ENCODE measurements at places on chromosomes 7 and 10.

GRCh38 chr10:132590094-132590751 is 52.6 kb downstream of the INPP5A start:
- no peak for DNase-seq

- DNase-seq: no peak
Observed at GRCh38 chr7:151607464-151607867, 87.8 kb upstream of the RHEB start.

- no peak for DNase-seq
Observed at GRCh38 chr10:17062493-17062892, 67.1 kb downstream of the CUBN start.

GRCh38 chr7:138520742-138521141 is 60.7 kb downstream of the TRIM24 start:
- DNase-seq: no peak

DNA sequence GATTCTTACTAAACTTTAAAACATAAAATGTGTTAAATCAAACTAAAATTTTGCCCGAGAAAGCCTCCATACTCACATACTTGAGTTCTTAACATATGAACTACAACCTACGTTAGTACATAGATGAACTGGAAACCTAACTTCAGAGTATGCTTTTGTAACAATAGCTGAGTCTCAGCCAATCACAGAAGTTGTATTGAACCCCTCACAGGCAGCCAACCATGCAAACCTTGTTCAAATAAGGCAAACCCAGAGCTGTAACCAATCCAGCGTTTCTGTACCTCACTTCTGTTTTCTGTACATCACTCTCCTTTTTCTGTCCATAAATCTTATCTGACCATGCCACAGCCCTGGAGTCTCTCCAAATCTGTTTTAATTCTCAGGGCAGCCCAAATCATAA is 157.3 kb upstream of the COL1A2 start:
- DNase-seq: no peak

DNA sequence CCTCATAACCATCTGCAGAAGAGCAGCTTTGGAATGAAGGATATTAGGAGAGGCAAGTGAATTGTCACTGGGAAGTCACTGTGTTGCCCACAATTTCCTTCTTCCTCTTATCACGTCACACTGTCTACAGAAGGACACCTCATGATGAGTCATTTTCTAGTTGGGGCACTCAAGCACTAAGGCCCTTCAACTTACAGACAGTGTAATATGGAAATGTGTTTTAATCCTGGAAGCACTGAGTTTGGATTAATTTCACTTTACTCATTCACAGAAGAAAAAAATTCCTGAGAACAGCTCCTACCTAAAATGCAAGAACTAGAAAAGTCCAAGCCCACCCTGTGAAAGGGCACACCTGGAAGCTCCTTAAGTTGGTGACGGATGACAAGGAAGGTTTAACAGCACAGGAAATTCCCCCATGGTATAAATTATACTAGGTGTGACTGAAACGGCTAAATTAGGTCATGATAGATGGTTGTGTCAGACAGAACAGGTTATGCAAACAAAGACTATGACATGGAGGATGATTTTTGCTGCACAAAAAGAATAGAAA is 56.6 kb downstream of the PARD3 start:
- no peak for DNase-seq

- DNase-seq: no peak
Observed at GRCh38 chr10:69385454-69386350, 31.0 kb downstream of the TACR2 start.

- DNase-seq: no peak
Observed at GRCh38 chr10:27911011-27911410, 87.9 kb downstream of the ODAD2 start.

DNA sequence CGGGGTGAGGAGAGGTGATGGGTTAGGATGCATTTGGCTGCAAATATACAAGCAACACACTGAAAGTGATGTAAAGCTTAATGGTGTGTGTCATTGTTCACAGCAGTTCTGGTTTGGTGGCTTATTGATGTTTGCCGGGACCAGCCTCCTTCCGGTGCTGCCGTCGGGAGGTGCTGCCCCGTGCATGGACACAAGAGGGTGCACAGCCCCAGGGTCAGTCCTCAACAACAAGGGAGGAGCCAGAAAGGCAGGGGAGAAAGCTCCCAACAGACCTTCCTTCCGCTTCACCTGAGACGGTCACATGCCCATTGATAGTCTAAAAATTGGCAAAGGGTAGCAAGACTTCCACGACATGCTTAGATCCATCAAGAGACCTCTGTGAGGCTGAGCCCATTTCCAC is 9.5 kb downstream of the RNF32 start:
- no peak for DNase-seq

DNA sequence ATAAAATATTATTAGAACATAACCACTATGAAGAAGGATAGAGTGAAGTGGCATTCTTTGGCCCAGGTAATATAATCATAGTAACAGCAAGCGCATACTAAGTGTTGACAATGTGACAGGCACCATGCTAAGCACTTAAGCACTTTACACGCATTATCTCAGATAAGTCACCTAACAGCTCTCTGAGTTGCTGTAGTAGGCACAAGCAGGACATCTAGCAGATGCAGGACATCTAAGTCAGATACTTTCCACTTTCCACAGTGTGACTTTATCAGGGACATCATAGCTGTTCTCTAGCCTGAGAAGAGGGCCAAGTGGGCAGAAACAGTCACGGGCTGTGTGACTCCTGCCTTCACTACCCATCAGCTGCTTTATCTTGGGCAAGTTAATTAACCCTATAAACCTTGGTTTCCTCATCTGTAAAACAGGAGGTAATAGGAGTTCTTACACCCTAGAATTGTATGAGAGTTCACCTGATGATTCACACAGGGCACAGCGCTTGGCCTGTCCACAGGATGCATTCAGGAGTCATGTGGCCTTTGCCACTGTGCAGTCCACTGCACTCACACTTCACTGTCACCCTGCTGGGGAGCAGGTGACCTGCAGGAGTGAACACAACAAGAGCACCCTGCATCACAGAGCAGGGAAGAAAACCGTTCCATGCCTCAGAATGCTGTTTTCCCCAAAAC is 12.5 kb downstream of the LIPA start:
- no peak for DNase-seq

DNA sequence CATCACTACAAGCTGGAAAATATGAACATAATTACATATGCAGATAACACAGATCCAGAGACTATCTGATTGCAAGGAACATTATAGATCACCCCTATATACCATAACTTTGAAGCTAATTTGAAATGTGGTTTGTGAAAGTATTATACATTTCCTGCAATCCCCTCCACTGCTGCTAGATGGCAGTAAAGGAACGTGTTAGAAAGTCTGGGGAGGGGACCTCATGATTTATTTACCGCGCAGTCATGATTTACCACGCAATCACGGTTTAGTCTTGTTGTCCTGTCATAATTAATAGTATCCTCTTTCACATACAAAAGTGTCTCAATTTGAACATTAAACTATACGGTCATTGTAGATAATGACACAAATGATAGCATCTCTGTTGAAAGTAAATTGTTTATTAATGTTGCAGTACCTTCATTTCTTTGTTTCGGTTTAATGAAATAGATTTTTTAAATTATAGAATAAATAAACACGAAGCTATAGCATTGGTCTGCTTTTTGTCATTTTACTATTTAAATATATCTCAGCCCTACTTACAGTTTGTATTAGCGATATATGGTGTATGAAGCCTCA is 145.3 kb upstream of the PRSS1 start:
- DNase-seq: no peak

DNA sequence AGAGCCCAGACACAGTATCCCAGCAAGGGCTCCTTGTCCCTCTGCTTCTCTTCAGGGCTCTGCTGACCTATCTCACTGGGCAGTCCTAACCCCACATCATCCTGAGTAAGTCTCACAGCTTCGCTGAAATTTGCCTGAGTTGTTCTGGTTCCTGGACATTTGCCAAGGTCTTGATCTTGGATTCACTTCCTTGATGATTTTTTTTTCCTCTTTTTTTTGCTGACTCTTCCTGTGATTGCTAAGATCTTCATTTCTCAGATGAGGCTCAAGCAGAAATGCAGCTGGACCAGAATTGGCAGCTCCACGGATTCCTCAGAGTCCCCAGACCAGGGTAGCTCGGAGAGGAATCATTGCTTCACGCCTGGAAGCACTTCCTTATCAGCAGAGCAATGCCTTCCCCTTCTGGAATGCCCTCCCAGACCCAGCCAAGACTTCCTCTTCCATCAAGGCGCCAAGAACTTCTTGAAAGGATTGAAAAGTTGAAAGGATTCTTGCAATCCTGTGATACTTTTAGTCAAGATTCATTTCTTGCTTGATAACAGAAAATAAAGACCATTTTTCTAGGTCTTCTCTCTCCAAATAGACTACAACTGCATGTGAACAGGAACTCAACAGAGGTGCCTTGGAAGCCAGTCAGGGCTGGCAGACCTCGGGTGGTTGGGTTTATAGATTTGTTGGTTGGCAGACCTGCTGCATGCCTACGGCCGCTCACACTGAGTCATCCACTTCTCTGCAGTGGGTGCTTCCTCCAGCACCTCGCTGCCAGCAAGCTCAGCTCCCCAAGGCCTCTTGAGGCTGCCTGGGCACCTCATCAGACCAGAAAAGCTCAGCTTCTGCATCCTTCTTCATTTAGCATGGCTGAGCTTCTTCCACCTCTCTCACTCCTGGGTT is 8.8 kb upstream of the AFAP1L2 start:
- no peak for DNase-seq

GRCh38 chr7:101725921-101726320 is 91.5 kb upstream of the CUX1 start:
- DNase-seq: no peak

DNA sequence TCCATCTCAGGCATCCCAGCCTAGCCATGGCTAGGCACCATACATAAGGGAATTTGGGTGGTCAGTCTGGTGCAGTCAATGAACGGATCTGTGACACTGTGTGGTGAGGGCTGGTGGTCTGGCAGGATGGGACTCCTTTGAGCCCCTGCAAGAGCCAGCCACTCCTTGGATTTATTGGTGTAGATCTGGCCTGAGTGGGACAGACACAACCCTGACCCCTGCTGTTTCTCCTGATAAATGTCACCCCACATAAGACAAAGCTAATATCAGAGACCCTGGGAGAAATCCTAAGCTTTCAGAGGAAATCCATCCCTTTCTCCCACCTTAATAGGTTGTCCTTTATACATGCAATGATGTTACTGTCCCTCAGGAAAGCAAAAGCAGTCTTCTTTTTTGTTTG is 2.3 kb downstream of the FBXO24 start:
- peak; percentile 1 for DNase-seq

GRCh38 chr10:71837098-71837827 is 13.8 kb downstream of the PSAP start:
- DNase-seq: no peak

- DNase-seq: no peak
Observed at GRCh38 chr7:50497068-50497642, 47.0 kb upstream of the FIGNL1 start.

GRCh38 chr7:18940593-18941134 is 176.8 kb downstream of the TWIST1 start:
- no peak for DNase-seq

DNA sequence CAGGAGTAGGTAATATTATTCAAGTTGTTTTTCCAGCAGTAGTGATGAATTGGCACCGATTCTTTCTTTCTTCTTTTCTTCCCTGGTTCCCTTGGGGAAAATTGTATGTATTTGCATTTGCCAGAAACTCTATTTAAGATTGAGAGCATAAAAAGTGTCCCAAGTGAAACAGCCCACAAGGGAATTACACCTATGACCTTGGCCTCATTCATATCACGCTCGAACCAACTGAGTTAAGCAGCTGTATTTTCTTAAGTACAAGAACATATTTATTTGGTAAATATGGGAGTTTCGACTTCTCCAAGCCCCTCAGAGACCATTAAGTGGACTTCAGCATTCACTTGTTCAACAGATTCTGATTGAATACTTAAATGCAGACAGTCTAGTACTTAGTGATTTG is 54.1 kb upstream of the MET start:
- DNase-seq: no peak

GRCh38 chr10:62769574-62770242 is 34.8 kb upstream of the ADO start:
- DNase-seq: no peak
